ENCODE measurements at places on chromosomes 3 and 15. TPM values are rescaled to one million over a fixed set of nuclear protein-coding genes. Genes with fewer than 3 reads are reported as not detected.

MB21D2 gene
- 18.9 TPM for polyA plus RNA-seq

CCDC191 gene
- 5.7 TPM for polyA plus RNA-seq

GRCh38 chr3:61780455-61781228 lies 219.3 kb downstream of the PTPRG start:
- DNase-seq = no peak

DNA sequence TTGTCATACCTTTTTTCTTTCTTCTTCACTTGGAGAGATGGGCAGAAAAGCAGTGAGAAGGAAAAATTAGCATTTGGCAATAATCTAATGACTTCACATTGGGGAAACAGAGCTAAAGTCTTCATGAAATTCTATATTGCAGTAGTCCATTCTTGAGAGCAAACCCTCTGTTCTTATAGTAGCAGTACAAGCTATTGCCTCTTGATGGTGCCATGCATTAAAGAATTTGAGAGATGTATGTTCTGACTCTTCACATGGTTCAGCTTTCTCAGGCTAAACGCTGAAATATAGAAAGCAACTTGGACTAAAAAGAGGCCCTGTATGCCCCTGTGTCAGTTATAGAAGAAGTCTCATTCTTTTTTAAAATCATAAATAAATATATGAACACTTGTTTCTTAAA lies 36.0 kb downstream of the PHLDB2 start:
- no peak for DNase-seq

- no peak for DNase-seq
Measured at GRCh38 chr3:86126552-86126951, 864.4 kb downstream of the VGLL3 start.

GRCh38 chr3:120688121-120688520 lies 6.1 kb upstream of the HGD start:
- no peak for DNase-seq

All from muscle of arm (tissue), 14 donors.